DMS79 treated with DMSO at 0.1 percent for 48 hours (cell line): ENCODE measurements at places on chromosomes 4 and X.

- DNase-seq, result no peak
Measured at GRCh38 chrX:17634542-17635207, 102.6 kb upstream of the SCML1 start.

DNA sequence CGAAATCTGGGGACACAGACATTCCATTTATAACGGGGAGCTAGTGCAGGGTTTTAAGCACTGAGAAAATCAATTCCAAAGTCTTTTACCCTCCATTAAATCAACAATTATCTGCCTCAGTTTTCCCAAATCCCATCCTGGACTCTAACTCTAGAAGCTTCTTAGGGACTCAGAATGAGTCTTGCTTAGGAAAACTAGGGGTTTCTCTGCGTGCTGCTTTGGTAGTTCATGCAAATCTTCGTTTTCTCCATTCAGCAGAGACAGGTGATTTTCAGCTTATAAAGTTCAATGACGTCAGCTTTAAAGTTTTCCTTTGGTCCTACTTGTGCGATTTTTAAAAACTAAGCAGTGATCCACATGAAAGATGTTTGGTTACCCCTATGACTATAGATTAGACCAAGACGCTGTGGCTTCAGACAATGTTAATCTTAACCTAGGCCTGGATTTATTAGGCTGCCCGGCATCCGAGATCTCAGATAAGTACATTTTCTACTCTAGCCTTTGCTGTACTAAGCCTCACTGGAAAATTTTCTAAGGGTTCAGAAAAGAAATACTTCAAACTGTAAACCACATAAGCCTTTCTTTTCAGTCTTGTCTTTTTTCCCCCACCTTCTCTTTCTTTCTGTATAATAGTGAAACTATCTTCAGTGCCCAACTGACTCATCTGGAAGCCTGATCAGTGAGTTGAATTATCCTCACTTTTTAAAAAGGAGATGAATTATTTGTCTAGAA lies 121.4 kb upstream of the GATB start:
- DNase-seq, result no peak

DNA sequence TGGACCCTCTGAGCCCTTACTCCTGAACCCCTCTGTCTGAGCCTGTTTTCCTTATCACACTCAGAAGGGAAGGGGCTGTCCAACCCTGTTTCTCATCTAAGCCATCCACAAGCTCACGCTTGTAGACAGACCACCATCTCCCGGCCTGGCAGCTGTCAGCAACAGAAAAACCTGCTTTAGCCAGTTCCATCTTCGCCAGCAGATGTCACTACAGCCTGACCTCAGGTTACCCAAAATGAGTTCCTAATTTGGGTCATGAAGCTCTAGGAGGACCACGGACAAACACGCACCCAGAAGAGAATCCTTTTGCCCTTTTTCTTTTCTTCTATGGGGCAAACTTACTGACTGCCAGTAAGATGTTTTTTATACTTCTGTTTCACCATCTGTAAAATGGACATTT lies 445.4 kb downstream of the BCOR start:
- no peak for DNase-seq

DNA sequence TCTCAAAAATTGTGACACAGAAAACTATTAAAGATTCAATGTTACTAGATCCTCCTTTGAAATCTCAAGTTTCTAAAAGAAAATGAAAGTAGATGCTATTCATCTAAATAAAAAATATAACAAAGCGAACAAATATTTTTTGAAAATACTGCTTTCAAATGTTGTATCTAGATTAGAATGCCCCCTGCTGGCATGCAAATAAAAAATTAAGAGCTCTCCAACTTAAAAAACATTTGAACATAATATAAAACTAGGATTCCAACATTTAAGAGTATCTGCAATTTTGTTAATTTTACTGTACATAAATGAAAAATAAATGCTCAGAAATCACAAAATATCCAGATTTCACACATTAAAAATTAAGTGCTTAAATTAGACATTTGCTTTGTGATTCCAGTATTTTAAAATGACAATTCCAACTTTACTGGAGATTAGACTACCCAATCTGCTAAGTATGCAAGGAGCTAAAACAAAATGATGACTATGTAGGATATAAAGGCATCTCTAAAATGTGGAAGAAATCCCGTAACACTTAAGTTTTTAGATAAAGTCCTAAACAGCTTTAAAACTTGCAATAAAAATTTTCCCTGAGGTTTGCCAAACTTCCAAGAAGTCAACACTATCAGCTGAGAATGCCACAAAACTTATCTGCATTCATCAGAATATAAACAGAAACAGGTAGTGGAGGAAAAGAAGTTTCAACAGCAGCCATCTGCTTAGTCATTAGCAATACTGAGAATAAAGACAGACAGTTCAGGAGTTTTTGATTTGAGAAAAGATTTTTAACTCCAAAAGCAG lies 32.7 kb downstream of the DHX15 start:
- no peak for DNase-seq

- DNase-seq, result no peak
Measured at GRCh38 chr4:137463377-137464003, 68.8 kb downstream of the PCDH18 start.

GRCh38 chr4:183261953-183262775 lies 57.9 kb downstream of the CLDN22 start:
- DNase-seq, result peak; percentile 14

- no peak for DNase-seq
Measured at GRCh38 chrX:151985955-151986354, 11.5 kb upstream of the GABRE start.

- DNase-seq, result no peak
Measured at GRCh38 chr4:175035905-175036304, 117.7 kb downstream of the ADAM29 start.
